Dermis blood vessel endothelial cell (primary cell): ENCODE measurements at places on chromosomes 7 and 10. TPM values are rescaled to one million over a fixed set of nuclear protein-coding genes. Genes with fewer than 3 reads are reported as not detected.
A peak's percentile ranks its signal among the peaks of the same experiment; 100 is the strongest.

Gene KIF20B
- 7.0 and 23.5 TPM in 2 replicates for total RNA-seq

GRCh38 chr10:4851846-4852245, 25.8 kb downstream of the AKR1E2 start:
- DNase-seq: no peak

DNA sequence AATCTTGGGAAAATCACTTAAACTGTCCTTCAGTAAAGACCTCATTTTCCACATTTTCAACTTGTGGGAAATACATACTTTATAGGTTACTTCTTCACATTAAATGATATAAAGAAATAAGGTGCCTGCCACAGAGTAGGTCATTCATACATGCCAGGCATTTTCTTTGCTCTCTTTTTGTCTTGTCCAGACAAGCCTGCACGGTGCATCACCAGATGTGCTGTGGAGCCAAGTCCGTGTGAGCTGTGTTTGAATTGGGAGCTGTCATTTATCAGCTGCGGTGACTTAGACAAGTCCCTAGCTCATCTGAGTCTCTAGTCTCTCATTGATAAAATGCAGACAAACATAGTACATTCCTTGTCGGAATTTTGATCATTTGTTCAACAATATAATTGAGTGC, 432.9 kb downstream of the SORCS3 start:
- no peak for DNase-seq

Gene ARHGAP22
- 8.3 and 19.0 TPM in 2 replicates for total RNA-seq

- no peak for DNase-seq
Observed at GRCh38 chr7:112648781-112649180, 141.4 kb downstream of the TMEM168 start.

DNA sequence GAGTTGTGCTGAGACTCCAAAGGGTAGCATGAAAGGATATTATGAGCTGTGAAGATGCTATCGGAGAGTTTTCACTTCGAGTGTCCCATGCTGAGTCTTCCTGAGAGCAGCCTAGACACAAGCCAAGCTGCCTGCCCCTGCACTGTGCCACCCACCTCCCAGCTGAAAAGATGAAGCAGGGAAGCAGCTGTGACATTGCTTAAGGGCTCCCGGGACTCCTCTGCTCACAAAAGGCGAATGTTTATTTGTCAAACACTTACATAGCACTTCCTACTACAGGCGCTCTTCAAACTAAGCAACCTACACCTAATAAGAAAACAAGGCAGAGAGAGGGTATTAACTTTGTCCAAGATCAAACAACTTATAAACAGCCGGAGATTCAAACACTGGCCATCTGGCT, 95.6 kb downstream of the OSBPL3 start:
- no peak for DNase-seq

Gene ATRNL1
- total RNA-seq: 0.17 and 1.5 TPM in 2 replicates

- no peak for DNase-seq
Observed at GRCh38 chr10:3072641-3073360, 5.5 kb downstream of the PFKP start.

DNA sequence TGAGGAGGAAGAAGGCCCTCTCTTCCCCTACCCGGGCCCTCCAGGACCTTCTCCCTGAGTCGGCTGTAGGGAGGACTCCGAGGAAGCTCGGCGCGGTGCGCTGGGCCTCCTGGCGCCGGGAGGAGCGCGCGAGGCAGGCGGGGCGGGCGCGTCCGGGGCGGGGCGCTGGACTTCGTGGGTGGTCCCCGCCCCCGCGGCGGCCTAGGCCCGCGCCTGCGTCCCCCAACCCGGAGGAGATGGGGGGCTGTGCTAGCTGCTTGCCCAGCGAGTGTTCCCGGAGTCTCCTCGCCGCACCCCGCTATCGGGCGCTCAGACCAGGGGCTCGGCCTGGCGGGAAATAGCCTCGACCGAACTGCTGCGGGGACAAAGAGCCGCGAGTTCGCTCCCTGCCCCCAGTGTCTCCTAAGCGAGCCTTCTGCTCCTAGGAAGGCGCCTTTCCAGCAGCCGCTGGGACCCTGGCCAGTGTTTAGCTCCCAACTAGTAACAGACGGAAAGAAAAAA, 19.2 kb upstream of the SMO start:
- peak; percentile 37 for DNase-seq

Gene TEX36
- total RNA-seq: not detected in 2 replicates

GRCh38 chr10:26890956-26891355, 30.2 kb upstream of the ABI1 start:
- DNase-seq: peak; percentile 84

DNA sequence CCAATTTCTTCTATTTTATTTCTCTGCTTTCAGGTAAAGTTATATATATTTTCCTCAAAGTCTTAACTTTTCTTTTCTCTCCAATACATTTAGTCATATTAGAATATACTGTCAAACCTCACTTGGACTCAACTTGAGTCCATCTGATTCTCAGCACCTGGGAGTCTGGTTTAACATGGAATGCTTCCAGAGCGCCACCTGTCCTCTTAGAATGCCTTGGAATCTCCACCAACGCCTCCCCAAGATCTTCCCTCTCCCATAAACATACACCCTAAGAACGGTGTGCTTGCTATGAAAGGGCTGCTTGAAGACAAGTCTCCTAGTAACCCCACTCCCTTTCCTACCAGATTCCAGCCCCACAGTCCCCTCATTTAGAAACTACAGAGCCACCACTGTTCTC, 229.1 kb upstream of the MKLN1 start:
- DNase-seq: no peak

DNA sequence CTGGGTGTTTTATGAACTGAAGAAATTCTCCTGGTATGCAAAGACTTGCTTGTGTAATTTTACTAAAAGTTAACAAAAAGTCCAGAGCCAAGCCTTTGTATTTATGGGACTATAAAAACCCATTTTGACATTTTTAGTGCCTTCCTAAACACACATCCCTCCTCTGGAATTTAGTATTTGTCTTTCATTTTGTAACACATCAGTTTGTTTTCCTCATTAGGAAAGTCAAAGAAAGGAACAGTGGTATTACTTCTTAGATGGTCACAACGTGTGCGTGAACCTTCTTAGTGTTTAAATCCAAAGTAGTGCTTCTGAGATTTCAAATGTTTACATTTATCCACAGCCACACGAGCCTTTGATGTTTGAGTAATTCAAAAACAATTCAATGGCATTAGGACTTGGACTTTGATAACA, 103.2 kb upstream of the TMEM106B start:
- DNase-seq: no peak

DNA sequence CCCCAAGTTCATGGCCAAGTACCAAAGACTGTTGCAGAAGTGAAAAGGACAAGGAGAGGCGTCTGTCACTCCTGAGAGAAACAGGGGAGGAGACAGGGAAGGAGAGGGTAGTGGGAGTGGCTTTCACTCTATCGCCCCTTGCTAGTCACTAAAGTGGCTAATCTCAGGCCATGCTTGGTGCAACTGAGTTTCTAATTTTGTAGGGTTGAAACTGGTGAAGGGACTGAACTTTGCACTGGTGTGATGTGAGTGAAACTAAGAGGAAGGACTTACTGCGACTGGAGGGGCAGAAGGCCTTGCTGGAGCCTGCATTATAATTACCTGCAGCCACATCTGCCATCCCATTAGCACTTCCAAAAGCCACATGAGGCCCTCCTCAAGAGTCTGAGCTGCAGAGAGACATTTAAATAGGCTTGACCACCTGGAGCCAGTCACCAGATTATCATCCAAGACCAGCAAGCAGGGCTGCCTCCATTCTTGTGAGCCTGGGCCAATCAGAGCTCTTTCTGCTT, 107.2 kb upstream of the EEPD1 start:
- no peak for DNase-seq
